ENCODE measurements at places on chromosomes 1 and 21.

DNA sequence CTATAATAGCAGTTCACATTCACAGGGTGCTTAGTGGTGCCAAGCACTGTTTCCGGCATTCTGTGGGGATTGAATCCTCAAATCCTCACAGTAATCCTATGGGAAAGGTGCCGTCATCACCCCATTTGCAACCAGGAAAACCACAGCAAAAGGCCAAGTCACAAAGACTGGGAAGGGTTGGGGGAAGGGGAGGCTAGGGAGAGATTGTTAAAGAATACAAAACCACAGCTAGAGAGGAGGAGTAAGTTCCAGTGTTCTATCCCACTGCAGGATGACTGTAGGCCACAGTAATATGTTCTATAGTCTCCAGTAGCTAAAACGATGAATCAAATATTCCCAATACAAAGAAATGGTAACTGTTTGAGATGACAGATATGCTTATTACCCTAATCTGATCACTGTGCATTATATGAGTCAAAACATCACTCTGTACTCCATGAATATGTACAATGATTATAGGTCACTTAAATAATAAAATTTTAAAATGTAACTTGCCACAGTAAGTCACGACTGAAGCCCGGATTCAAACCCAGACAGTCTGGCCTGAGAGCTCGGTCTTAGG, 256.8 kb downstream of the TOMM20 start:
- DNase-seq: peak; percentile 76

GRCh38 chr1:155504207-155504606, 58.4 kb downstream of the ASH1L start:
- DNase-seq: no peak

GRCh38 chr1:212746546-212746945, 45.0 kb downstream of the NSL1 start:
- no peak for DNase-seq

- no peak for DNase-seq
Measured at GRCh38 chr1:162070094-162070748, 730 bp downstream of the NOS1AP start.

DNA sequence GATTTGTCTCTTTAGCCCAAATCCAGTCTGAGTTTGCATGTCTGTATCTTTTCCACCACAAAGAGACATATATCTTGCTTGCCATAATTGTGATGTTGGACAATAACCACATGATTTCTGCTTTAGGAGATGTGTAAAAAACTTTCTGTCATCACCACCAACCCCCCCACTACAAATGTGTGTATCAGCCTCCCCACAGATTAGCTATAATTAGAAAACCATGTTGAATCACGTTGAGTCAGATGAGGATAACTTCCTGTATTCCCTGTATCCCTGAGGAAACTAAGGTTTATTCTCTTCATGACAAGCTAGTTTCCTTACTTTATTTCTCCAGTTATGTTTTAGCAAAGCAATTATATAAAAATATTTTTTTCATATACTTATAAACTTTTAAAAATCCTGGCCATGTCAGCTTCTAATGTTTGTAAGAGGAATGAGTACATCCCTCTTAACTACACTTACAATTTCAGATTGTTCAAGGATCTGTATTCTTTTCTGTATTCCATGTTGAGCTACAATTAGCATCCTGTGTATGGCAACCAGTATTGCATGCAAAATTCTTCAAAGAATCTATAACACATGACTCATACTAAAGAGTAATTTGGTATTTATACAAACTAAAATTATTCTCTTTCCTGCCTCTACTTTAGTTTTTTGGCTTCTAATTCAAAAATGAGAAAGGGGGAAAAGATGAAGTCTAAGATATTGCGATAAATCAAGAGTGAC, 143.0 kb downstream of the FMN2 start:
- peak; percentile 92 for DNase-seq

DNA sequence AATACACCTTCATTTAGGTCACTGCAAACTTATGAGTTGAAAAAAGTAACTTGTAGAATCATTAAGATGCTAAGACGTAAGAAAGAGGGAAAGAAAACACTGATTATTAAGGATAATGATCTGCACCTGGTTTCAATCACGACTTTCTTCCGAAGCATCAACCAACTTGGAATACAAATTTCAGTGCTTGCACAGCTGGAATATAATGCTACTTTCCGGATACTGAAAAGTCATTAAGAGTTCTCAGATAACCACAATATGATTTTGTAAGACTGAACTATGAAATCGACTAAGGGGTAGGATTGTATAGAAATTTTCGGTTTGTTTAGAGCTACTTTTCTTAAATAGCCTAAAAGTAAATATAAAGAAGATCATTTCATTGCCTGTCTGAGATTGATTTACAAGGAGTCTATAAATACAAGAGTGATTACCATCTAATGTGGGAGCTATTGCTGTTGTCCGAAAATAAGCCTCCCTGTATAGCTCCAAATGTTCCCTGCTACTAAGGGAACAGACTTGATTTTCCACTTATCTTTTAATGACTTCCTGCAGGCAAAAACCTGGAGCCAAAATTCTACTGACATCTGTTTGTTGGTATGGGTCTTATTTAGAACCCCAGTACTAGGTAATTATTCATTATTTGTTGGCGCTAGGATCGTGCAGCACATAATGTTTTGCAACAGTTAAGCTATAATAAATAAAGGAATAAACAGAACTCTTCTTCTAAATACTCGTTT, 673.3 kb downstream of the KCNT2 start:
- no peak for DNase-seq

- no peak for DNase-seq
Measured at GRCh38 chr1:183209533-183210158, 23.6 kb downstream of the LAMC2 start.

- DNase-seq: peak; percentile 77
Measured at GRCh38 chr1:234495231-234495990, 16.4 kb upstream of the TARBP1 start.

DNA sequence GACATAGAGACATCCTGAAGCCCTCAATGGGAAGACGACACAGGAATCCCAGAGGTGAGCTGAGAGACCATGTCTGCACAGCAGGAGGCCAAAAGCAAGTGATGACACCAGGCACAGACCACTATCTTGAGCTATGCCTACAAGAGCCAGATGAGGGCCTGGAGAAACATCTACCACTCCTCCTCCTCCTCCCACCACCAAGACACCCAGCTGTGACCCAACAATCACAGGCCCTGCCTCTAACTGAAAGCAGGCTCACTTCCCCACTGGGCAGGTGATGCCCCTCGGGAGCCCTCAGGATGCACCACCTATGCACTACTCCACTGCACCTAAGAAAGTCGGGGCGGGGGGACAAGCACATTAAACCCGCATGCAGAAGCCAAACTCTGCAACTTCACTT, 16.5 kb downstream of the TADA1 start:
- no peak for DNase-seq

GRCh38 chr1:228471154-228471761, 15.9 kb upstream of the RNF187 start:
- no peak for DNase-seq

DNA sequence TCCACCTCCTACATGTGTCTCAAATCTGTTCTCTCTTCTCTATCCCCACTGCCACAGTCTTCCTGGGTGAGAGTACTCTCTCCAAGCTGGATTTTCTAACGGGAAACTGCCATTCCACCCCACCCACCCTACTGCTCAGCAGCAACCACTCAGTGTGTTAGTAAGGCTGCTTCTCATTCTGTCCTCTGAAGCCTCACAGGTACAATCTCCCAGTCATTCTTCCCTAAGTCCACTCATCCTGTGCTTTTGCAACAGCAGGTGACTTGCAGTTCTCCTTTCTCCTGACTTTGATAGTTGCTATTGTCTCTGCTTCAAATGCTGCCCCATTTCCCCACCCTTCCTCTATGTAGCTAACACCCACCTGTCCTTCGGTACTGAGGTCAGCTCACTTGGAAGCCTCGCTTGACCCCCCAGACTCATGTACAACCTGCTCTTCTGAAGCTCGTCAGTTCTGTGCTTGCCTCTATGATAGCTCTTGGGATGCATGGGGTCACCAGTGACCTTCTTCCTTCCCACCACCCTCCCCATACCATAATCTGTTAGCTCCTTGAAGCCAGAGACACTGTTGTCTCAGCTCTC, 188.9 kb downstream of the RRAGC start:
- no peak for DNase-seq

- DNase-seq: no peak
Measured at GRCh38 chr1:114986286-114986685, 43.3 kb upstream of the TSHB start.

- DNase-seq: no peak
Measured at GRCh38 chr1:22471610-22472009, 20.0 kb downstream of the ZBTB40 start.

DNA sequence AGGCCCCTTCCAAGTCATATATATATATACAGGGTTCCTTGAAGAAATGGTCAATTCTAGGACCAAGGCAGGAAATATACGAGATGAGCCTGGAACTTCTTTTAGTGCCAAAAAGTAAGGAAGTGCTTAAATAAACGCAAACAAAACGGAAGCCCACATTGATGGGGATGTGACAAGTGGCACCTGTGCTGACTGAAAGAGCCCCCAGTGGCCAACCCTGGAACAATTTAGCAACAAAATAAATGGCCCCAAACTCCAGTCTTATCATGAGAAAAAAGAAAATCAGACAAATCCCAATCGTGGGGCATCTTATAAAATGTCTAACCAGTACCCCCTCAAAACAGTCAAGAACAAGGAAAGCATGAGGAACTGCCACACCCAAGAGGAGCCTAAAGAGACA, 17.7 kb downstream of the PLA2G5 start:
- DNase-seq: no peak

DNA sequence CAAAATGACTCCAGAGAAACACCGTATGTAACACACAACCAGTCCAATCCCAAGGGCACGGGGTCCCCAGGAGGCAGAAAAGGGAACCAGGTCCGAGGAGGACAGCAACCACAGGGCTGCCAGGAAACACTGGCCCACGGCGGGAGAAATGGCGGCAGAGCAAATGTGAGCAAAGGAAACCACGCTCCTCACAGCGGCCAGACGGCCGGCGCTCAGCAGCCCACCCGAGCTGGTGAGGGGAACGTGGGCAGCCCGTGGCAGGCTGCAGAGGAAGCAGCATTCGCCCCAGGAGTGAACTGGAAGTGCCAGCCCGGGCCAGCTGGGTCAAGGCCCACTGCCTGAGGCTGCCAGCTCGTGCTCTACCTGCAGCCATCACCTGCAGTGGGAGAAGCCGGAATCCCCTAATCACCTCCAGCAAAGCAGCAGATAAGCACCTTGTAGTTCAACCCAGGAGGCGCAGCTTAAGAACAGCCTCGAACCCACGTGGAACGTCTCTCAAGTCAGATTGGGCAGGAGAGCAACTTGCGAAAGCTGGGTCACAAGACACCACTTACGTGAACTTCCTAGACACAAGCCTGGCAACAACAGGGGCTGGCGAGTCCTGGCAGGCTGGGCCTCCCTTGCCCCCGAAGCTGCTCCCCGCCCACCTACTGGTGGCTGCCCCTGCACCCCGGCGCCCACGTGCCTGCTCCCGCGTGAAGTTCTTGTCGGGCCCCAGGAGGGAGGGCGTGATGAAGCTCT, 6.7 kb downstream of the SLC19A1 start:
- no peak for DNase-seq

GRCh38 chr1:224109981-224110380, 3.9 kb upstream of the FBXO28 start:
- no peak for DNase-seq

DNA sequence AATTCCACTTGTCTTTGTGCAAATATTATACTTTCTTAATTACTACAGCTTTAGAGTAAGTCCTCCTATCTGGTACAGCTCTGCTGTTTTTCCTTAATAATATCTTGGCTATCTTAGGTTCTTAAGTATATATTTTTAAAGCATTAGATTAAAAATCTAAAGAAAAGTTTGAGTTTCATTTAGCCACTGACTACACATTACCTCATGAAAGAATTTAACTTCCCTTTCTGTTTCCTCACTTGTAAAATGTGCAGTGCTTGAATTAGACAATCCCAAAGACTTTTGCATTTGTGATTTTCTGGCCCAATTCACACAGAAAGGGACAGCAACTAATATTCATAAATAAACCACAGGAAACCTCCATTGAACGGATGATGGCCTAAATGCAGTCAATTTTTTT, 126.4 kb upstream of the SAMSN1 start:
- DNase-seq: no peak

- no peak for DNase-seq
Measured at GRCh38 chr1:155884982-155885381, 25.6 kb downstream of the SYT11 start.
